Eye (tissue), 1 donor: ENCODE measurements at places on chromosomes 13 and 19.

DNA sequence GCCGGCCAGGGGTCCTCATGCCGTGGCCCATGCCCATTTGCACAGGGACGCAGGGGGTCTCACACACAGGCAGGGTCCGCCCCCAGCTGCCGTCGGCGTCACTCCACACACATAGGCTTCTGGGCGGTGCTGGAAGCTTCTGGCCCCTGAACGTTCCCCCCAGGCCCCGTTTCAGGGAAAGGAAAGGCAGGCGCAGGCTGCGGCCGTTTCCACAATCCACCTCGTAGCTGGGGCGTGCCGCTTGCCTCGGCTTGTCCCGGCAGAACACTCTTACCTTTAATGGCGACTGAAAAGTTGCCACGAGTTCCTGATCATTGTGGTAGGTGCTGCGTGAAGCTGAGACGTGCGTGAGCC is 53.4 kb downstream of the MCF2L start:
- no peak for DNase-seq

GRCh38 chr13:37539976-37540605 is 58.5 kb downstream of the POSTN start:
- DNase-seq = peak; percentile 48

GRCh38 chr19:45099467-45100191 is 6.7 kb downstream of the PPP1R37 start:
- peak; percentile 52 for DNase-seq

DNA sequence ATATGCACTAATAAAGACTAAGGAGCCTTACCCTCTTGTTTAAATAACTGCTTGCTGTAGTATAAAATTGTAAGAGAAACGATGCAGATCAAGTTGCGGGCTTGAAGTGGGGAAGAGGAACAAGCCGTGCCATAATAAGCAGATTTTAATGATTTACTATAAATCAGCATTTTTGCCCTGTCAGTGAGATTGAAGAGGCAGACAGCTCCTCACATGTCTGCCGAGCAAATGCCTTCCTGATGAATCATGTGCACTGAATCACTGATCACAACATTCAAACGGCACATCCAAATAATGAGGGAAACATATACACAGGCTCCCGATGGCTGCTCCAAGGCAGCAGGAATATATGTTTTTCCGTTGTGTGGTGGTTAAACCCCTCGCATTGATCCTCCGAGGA is 282.9 kb downstream of the TSHZ3 start:
- no peak for DNase-seq

- DNase-seq = no peak
Observed at GRCh38 chr19:33718651-33719254, 77.9 kb upstream of the KCTD15 start.

GRCh38 chr13:99346335-99347042 is 39.3 kb upstream of the GPR183 start:
- DNase-seq = no peak

DNA sequence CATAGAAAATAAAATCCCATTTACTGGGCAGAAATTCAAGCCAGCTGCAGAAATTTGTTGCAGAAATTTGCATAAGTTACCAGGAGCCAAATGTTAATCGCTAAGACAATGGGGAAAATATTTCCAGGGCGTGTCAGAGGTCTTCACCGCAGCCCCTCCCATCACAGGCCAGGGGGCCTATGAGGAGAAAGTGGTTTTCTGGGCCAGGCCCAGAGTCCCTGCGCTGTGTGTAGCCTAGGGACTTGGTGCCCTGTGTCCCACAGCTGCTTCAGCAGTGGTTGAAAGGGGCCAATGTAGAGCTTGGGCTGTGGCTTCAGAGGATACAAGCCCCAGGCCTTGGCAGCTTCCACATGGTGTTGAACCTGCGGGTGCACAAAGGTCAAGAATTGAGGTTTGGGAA is 278.9 kb upstream of the PCDH9 start:
- DNase-seq = no peak

DNA sequence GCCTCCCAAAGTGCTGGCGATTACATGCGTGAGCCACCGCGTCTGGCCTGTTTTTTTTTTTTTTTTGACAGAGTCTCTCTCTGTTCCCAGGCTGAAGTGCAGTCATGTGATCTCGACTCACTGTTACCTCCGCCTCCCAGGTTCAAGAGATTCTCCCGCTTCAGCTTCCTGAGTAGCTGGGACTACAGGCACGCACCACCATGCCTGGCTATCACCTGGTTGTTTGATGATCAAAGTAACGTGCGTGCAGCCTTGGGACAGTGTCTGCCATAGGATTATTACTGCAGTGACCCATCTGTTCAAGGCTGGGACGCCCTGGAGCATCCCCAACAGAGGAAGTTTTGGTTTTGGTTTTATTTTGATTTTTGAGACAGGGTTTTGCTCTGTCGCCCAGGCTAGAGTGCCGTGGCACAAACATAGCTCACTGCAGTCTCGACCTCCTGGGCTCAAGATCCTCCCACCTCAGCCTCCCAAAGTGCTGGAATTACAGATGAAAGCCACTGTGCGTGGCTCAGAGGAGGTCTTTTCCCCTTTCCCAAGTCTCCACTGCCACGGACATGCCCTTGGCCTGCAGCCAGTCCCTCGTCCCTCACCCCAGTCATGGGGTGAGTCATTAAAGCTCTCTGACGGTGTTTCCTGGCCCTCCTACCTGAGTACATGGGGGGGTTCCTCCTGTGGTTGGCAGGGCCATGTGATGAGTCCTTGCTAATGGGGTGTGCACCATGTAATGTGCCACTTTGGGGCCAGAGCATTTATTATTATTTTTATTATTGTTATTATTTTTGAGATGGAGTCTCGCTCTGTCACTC is 65.6 kb downstream of the IER2 start:
- no peak for DNase-seq

DNA sequence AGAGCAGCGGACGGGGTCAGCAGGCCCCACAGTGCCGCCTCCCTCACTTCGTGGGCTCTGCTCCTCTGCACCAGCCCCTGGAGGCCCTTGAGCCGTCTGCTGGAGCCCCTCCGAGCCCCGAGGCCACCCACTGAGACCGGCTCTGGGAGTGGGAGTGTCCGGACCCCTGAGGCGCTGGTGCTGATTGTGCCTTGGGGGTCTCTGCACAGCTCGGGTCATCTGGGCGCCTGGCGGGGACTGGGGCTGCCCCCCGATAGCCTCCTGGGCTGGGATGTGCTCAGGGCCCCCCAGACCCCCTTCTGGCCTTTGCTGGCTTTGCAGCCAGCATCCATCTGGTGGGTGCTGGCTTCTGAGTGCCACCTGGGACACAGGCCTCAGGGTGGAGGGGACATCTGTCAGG is 15.4 kb downstream of the CBARP start:
- no peak for DNase-seq

- DNase-seq = peak; percentile 97
Observed at GRCh38 chr19:37506387-37507166, at the start of gene ZNF793. TSS of gene ZNF793 (plus strand) at chr19:37506939. CDS start at chr19:37523440, 16,501 bp downstream.

GRCh38 chr13:25109341-25109740 is 13.4 kb downstream of the PABPC3 start:
- DNase-seq = no peak

DNA sequence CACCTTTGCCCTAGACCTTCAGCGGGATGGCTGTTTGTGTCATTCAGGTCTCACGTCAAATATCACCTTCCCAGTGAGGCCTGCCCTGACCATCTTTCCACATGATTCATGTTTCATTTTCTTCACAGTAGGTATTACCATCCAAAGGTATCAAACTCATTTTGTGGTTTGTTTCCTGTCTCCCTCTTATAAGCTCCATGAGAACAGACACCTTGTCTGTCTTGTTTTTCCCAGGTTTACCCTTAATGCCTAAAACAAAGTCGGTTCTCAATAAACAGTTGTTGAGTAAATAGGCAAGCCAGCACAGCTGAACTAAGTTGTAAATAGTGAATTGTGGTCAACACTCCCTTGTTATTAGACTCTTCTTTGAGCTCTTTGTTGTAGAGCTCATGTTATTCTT is 122.6 kb upstream of the GJB6 start:
- no peak for DNase-seq

- DNase-seq = no peak
Observed at GRCh38 chr13:66087269-66087710, 1142.8 kb downstream of the PCDH9 start.

DNA sequence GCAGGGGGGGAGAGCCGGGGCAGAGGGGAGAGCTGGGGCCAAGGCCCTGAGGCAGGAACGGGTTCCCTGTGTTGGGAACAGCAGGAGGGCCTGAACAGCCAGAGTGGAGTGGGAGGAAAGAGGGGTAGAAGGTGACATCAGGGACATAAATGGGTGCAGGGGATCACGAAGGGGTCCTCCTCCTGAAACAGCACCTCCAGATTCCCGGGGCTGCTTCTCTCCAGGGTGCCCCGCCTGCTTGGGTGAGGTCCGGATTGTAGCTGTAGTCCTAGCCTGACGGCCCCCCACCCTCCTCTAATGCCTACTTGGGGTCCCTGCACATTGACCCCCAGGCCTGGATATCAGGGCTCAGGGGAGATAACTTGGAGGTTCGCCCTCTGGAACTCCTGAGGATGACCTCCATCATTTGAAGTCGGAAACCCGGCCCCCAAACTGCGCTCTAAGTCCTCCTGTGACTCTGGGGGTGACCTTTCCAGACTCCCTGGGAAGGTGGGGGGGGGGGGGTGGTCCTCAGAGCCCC is 473 bp upstream of the SCN1B start:
- peak; percentile 50 for DNase-seq

DNA sequence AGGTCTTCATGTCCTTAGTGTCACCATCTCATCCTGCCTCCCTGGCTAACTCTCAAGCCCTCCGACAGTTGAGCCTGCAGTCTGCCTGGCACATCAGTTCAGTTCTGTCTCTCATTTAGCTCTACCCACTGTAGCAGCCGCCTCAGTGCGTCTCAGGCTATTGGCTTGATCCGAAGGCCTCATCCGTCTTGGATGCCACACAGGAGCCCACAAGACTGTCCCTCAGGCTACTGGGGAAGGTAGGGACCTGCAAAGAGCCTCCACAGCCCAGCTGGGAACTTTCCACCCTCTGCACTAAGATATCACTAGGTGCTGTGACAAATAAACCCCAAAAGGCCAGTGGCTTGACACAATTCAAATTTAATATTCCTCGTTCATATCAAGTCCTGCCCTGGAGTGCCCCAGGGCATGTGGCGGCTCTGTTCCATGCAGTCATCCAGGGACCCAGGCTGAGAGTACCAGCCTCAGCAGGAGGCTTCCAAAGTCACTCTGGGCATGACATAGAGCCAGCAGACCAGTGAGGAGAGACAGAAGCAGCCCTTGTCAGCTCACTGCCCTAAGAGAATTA is 5.7 kb downstream of the VSTM2B start:
- no peak for DNase-seq

DNA sequence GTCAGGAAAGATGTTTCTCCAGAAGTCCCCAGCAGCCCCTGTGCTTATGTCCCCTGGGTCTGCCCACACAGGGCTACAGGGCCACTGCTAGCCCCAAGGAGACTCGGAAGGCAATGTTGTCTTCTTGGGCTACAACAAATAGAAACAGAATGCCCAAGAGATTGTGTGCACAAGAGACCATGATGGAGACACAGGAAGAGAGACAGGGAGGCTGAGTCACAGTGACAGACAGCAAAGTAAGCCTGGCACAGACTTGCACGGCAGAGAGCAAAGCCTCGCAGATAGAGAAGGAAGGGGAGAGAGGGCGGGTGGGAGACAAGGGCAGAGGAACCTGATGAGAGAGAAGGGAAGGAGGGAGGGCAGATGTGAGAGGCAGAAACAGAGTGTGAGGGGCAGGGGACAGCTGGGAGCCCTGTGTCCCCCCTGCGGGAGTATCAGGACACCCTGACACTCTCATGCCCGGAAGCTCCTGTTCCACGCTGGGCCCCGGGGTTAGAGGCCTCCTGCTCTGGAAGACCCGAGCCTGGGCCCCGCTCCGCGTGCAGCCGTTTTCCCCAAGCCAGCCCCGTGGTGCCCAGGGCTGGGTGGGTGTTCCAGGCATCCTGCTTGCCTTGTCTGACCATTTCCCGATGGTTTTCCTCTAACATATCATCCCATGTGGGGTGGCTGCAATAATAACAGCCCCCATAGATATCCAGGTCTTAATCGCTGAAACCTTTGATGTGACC is 2.7 kb upstream of the PLA2G4C start:
- no peak for DNase-seq

GRCh38 chr13:95404141-95404882 is 103.1 kb upstream of the ABCC4 start:
- peak; percentile 94 for DNase-seq

DNA sequence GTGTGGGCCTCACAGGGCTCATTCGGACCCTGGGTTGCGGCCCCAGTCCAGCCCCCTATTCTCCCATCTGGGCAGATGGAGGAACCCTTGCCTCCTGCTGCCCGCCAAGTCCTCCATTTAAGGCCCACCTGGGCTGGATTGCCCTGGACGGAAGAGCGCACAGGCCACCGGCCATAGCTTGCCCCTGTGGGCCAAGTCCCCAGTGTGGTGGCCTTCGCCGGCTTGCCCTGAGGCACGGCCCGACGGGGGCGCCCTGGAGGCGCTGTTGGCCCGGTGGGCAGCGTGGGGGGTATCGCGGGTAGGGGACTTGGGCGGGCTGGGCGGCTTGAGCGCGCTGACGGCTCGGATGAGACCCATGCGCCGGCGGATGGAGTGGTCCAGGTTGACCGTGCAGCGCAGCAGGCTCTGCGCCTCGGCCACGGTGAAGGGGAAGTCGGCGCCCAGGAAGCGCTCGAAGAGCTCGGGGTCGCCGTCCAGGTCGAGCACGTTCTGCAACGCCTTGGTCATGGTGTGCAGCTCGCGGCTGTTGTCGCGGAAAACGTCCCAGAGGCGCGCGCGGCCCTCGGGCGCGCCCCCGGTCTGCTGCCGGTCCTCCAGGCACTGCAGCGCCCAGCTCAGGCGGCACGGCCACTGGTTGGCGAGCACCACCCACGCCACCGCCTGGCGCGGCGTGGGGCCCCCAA is 8.8 kb downstream of the NKPD1 start:
- no peak for DNase-seq
